ENCODE measurements at places on chromosomes 3 and 15. TPM values are rescaled to one million over a fixed set of nuclear protein-coding genes. Genes with fewer than 3 reads are reported as not detected.
A peak's percentile ranks its signal among the peaks of the same experiment; 100 is the strongest.

- no peak for DNase-seq
Measured at GRCh38 chr3:191327526-191327925, 1.7 kb upstream of the CCDC50 start.

GRCh38 chr3:9257092-9257491 lies 7.6 kb upstream of the SRGAP3 start:
- no peak for DNase-seq

GRCh38 chr3:123480428-123480827 lies 31.5 kb upstream of the ADCY5 start:
- no peak for DNase-seq

DNA sequence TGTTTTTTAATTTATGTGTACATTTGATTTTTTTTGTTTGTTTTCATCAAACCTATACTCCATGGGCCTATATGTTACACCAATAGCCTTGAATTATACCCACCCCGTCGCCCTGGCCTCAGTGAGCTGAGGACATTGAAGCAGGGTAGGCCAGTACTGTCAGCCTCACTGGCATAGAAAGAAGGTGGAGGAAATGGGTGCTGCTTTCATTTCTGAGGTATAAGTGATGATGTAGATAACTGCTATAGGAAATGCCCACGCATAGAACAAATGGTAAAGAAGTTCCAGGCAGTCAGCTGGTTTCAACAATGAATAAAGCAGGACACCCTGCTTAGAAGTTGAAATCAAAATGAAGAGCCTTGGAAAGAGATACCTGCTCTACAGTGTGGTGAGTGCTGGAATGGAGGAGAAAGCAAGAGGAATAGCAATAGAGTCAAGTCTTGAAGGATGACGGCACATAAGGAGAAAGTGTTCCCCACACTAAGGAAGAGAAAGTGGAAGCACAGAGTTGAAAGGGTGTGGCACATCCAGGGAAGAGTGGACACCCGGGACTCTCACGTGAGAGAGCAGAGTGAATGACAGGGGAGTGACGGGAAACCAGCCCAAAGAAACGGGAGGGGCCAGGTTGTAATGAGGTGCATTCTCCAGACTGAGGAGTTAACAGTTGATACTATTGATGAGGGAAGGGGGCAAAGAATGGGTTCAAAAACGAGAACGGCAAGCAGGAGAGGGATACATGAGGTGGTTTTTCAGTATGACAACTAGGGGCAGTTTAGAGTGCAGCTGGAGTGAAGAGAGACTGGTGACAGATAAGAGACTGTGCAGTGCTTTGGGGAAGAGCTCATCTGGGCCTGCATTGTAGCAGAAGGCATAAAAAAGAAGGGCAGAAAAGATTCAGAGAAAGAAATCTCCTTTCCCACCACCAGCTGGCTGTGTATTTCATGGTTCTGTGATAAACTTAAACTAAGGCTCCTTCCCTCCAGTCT lies 70.5 kb downstream of the KLHL25 start:
- DNase-seq, result no peak

DNA sequence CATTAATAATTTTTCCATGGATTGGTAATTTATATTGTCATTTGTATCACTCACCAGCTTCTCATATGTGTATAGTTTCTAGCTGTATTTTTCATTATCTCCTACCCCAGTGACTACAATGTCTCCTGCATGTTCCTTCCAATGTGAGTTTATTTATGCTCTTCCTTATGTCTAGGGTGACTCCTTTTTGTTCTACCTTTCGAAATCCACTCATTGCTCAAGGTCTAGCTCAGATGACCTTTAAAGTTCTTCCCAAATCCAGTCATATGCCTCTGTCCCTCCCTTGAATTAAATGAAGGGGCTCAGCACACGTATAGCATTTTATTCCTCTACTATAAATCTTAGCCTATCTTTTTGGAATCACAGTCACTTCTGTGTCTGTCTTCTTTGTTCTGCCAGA lies 53.0 kb downstream of the TMEM45A start:
- DNase-seq, result no peak

DNA sequence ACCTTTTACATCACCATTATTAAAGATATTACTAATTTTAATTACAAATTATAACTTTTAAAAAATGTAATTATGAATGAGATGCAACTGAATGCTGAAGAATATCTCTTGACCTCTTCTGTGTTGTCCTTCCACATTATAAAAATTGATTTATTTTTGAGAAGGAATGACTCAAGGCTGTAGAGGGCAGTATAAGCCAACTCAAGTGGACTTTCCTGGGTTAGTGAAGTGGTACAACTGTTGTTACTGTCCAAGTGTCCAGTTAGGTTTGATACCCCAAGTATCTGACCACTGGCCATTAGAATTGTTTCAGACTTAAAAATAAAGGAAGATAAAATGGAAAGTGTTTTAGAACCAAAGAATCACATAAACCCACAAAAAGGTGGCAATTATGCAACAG lies 51.9 kb downstream of the BBX start:
- peak; percentile 42 for DNase-seq

DNA sequence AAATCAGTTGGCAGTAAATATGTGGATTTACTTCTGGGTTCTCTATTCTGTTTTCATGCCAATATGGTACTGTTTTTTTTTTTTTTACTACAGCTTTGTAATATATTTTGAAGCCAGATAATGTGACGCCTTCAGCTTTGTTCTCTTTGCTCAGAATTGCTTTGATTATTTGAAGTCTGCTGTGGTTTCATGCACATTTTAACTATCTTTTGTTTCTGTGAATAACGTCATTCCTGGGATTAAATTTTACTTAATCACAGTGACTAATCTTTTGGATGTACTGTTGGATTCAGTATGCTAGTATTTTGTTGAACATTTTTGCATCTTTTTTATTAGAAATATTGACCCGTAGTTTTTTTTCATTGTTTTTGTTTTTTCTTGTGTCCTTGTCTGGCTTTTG lies 576.5 kb downstream of the ZNF385D start:
- peak; percentile 50 for DNase-seq

DNA sequence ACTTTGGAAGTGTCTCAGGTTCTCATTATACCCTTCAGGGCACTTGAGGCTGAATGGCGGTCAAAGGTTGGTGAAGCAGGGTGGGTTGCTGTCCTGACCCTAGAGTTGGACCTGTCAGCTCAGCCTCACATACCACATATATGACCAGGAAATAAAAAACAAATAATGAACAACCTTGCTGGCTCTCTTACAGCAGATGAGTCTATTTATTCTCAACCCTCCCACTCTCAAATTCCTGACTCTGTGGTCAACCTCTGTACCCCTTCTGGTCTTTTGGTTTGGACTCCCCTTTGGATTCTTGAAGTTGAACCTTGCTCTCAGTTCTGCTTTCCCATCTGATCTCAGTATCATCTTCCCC lies 16.9 kb downstream of the PPP2R3A start:
- no peak for DNase-seq

DNA sequence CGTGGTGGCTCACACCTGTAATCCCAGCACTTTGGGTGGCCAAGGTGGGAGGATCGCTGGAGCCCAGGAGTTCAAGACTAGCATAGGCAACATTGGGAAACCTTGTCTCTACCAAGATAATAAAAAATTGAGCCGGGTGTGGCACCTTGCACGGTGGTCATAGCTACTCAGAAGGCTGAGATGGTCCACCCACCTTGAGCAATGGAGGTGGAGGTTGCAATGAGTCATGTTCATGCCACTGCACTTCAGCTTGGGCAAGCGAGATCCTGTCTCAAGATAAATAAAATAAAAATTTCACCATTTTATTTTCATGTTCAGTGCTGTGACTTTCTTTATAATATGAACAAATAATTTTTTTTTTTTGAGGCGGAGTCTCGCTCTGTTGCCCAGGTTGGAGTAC lies 12.5 kb downstream of the MAPK6 start:
- no peak for DNase-seq

DNA sequence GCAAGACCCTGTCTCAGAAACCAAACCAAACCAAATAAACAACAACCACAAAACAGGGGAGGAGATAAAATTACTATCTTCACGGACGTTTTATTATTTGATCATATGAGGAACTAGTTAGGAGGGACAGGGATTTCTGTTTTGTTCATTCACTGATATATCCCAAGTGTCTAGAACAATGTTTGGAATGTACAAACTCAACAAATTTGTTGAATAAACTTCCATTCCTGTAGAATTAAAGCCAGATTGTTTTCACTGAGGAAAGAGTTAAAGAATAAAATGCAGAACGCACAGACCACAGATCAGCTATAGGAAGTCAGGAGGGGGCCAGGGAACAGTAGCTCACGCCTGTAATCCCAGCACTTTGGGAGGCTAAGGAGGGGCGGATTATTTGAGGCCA lies 6.5 kb upstream of the STRC start:
- DNase-seq, result no peak

Gene VILL
- 3.6 TPM for total RNA-seq

Gene C3orf20
- total RNA-seq, result not detected

DNA sequence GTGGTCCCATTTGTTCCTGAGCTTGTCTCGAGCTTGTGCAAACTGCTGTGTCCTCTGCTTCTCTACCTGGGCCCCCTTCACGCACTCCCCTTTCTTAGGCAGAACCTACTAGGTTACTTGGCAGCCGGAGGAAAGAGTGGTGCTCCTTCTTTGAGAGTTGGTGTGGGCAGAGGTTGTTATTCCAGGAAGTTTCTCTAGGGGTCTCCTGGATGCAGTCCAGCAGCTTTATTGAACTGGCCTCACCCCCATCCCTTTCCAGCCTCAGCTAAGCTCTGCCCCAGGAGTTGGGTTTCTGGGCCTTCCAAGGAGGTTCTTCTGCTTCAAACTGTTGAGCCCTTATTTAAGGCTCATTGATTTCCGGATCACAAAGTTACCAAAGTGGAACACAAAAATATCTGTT lies 103.2 kb downstream of the C3orf70 start:
- no peak for DNase-seq

Gene PPM1L
- total RNA-seq, result 1.5 TPM

DNA sequence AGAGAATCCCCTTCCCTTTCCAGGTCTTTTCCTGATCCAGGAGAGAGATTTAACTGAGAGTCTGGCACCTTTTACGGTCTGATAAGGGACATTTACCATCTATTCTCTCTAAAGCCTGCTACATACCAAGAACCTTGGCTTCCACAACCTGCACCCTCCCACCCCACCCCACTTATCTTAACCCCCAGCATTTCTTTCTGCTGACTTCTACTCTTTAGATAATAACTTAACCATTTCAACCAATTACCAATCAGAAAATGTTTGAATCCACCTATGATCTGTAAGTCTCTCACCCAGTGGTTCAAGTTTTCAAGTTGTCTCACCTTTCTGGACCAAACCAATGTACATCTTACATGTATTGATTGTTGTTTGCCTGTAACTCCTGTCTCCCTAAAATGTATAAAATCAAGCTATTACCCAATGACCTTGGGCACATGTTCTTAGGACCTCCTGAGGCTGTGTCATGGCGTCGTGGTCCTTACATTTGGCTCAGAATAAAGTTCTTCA lies 74.0 kb downstream of the MCF2L2 start:
- no peak for DNase-seq

Gene TRIM42
- not detected for total RNA-seq

GRCh38 chr3:153901991-153902390 lies 219.2 kb upstream of the ARHGEF26 start:
- no peak for DNase-seq

Gene CELF6
- not detected for total RNA-seq

Gene SYNPR
- not detected for total RNA-seq

DNA sequence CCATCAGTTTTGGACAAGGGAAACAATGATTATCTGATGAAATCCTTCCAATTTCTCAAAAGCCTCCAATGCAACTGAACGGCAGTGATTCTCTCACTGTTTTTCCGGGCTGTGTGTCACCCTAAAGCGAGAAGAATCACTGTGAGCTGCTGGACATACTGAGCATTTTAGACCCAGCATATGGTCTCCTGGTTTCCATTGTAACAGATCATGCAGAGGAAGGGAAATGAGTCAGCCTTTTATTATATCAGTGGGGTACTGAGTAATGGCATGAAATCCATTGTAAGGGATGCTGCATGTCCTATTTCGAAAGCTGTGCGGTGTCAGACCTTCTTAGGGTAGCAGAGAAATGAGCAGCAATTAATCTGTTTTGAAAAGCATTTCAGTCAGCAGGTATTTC lies 287.1 kb downstream of the IL5RA start:
- no peak for DNase-seq

DNA sequence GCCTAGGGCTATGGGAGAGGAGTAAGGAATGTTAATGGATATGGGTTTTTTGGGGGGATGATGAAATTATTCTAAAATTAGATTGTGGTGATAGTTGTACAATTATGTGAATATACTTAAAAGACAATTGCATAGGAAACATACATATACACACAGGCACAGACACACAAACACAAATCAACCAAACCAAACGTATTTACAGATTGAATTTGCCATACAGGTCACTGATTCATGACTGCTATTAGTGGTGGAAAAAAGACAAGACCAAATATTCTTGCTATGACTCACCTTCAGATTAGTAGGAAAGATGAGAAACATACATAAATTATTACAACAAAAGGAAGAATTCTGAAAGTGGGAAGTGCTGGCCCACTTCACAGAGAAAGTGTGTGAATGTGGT lies 85.3 kb downstream of the C3orf38 start:
- peak; percentile 0 for DNase-seq

- no peak for DNase-seq
Measured at GRCh38 chr3:69446402-69447072, 60.6 kb upstream of the FRMD4B start.

Gene RFX7
- total RNA-seq, result 20.1 TPM

Gene CCR9
- total RNA-seq, result not detected

Gene APBA2
- total RNA-seq, result 5.9 TPM

Gene CHST13
- total RNA-seq, result not detected

DNA sequence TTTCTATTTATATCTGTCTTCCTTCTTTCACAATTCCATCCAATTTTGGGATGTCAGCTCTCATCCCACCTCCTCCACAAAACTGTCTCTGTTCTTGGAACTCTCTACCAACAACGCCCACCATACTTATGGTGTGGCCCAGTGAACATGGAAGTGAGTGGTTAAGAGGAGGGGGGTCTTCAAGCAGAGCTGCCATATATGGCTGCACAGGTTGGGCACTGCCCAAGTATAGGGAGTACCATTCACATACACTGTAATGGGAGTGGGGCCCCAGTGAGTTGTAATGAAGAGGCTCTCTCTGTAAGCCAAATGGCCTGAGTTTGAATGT lies 7.9 kb upstream of the CAMK1 start:
- no peak for DNase-seq

Gene EXOG
- total RNA-seq, result 13.9 TPM

DNA sequence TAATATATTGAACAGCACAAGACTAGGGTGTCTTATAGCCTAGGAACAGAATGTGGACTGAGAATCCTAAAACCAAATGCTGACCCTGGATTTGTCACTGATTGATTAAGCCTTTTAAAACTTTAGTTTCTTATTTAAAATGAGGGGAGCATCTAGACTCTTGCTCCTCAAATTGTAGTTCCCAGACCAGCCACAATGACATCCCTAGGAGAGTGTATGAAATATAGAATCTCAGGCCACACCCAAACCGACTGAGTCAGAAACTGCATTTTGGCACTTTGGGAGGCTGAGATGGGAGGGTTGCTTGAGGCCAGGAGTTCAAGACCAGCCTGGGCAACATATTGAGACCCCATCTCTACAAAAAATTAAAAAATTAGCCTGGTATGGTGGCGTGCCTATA lies 287.8 kb upstream of the UMPS start:
- no peak for DNase-seq

Data from HFFc6 (cell line).